ENCODE measurements at places on chromosomes 12 and 14. TPM values are rescaled to one million over a fixed set of nuclear protein-coding genes. Genes with fewer than 3 reads are reported as not detected.

SLC48A1 gene
- 48.3 TPM for total RNA-seq

DNA sequence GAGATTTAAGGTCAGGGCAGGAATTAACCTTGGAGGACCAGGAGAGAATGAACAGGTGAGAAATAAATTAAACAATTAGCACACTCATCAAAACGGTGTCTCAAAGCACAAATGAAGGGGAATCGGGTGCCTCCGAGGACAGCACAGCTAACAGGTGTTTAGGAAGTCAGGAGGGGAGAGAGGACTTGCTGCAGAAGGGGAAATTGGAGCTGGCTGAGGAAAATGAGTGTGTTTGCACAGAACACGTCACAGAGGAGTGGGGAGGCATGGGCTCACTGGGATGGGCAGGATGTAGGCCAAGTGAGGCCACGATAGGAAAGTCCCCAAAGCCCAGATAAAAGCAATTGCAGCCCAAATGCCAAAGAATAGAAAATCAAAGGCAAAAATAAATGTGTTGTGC lies 121.7 kb downstream of the ZNF664 start:
- no peak for DNase-seq

CD27 gene
- total RNA-seq: 0.50 TPM

GRCh38 chr14:50676814-50677516 lies 8.9 kb upstream of the SAV1 start:
- DNase-seq: no peak

DNA sequence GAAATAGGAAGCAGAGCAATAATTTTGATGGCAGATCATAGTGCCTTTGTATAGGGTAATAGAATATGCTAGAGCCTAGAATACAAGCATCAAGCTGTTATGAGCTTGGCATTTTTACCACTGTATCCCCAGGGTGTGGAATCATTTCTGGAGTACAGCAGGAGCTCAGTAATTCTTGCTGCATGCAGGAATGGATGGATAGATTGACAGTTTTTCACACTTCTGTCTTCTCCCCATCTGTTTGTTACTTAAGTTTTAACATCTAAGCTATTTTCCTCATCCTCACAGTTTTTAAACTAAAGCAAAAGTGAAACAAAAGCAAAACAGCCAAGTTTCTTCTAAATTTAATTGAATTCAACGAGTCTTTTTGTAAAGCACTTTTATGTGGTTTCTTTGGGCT lies 32.6 kb downstream of the ALG10 start:
- no peak for DNase-seq

GRCh38 chr14:99186956-99187690 lies 84.9 kb downstream of the BCL11B start:
- no peak for DNase-seq
